ENCODE measurements at places on chromosomes 16 and 17. TPM values are rescaled to one million over a fixed set of nuclear protein-coding genes. Genes with fewer than 3 reads are reported as not detected.
A peak's percentile ranks its signal among the peaks of the same experiment; 100 is the strongest.

GRCh38 chr17:1126801-1127550 lies 52.8 kb downstream of the ABR start:
- no peak for DNase-seq

GRCh38 chr17:50210240-50211225 lies 9.1 kb upstream of the COL1A1 start:
- peak; percentile 72 for DNase-seq

GRCh38 chr16:82389956-82390650 lies 220.1 kb upstream of the MPHOSPH6 start:
- no peak for DNase-seq

DNA sequence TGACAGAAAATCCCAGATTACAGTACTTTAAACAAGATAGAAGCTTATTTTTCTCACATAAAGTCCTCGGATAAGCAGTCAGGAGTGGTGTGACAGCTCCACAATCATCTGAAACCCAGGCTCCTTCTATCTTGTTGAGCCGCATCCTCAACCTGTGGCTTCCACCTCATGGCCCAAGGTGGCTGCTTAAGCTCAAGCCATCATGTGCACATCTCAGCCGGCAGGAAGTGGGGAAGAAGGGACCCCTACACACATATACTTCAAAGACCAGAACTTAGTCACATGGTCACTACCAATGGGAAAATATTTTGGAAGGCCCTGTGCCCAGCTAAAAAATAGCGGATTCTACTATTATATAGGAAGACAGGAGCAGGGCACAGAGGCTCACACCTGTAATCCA lies 11.0 kb upstream of the FBXO47 start:
- DNase-seq = no peak

- peak; percentile 38 for DNase-seq
These were observed 1.6 kb upstream of the DUSP14 start for GRCh38 chr17:37488009-37488604.

- no peak for DNase-seq
These were observed 45.8 kb upstream of the GAS7 start for GRCh38 chr17:10243883-10244844.

Gene IST1
- total RNA-seq = 111 TPM

Gene FZD2
- total RNA-seq = 4.6 TPM

Gene SLC47A1
- 7.1 TPM for total RNA-seq

Gene NPIPB8
- total RNA-seq = not detected

Gene PHKB
- total RNA-seq = 63.0 TPM

Gene GNAO1
- 14.8 TPM for total RNA-seq

Gene SULT1A4
- total RNA-seq = 2.6 TPM

Gene MATCAP1
- 11.0 TPM for total RNA-seq
